ENCODE measurements at places on chromosomes 2 and 18.

DNA sequence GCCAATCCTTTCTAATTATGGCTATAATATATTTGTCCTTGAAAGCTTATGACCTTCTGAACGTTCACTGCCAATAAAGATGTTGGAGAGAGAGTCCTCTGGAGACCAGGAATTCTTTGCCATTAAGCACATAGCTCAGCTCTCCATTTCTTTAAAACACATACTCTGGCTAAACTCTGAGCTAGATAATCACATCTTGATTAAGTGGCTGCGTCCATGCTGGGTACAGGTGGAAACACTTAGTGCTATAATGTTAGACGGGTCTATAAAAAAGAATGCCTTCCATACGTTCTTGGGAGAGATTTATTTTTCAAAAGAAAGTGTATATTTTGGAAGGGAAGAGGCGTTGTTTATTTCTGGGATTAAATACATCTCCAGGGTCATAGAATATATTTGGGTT, 314.5 kb downstream of the LPIN1 start:
- no peak for DNase-seq

DNA sequence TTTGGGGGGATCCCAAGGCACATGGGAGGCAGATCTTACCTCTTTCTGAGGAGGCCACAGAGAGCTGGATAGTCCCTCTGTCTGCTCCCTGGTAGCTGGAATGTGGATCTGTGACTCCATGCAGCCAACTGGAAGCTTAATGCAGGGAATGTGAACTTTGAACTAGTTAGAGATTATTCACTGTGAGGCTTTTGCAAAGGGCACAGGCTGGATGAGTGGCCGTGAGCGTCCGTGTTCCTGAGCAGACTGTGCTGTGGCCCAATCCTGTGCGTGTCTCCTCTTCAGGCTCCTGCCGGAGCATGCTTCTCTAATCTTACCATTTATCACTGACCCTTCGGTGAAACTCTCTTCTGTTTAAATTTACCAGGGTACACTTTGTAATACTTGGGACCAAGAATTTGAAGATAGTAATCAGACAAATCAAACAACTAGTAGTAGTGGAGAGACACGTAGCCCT, 187.6 kb downstream of the PTPRM start:
- no peak for DNase-seq

DNA sequence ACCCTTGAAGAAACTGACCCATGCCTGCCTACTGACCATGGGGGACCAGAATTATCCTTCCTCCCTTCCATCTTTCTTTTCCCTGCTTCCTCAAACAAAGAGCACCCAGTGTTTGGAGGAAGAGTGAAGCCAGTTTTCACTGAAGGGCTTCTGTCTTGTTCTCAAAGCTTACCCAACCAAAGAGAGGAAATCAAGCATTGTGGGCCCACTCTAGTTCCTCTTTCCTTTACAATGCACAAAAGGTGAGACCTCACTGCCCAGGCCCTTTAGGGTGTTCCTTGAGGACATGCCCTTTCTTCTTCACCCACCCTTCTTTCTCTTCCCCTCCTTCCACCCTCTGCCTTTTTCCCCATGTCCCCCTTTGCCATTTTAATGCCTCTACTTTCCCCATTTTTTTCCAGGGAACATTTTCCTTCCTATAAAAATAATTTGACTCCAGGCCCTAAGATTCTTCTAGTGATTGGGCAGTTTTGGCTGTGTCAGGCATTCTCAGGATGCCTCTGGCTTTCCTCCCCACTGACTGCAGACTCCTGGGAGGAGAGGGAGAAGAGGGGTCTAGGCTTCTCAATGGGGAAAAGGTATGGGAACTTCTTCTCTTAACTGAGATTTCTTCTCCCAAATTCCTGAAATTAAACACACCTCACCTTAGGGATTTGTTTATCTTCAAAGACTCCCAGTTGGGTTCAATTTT, 126.6 kb upstream of the RMDN2 start:
- DNase-seq = no peak

DNA sequence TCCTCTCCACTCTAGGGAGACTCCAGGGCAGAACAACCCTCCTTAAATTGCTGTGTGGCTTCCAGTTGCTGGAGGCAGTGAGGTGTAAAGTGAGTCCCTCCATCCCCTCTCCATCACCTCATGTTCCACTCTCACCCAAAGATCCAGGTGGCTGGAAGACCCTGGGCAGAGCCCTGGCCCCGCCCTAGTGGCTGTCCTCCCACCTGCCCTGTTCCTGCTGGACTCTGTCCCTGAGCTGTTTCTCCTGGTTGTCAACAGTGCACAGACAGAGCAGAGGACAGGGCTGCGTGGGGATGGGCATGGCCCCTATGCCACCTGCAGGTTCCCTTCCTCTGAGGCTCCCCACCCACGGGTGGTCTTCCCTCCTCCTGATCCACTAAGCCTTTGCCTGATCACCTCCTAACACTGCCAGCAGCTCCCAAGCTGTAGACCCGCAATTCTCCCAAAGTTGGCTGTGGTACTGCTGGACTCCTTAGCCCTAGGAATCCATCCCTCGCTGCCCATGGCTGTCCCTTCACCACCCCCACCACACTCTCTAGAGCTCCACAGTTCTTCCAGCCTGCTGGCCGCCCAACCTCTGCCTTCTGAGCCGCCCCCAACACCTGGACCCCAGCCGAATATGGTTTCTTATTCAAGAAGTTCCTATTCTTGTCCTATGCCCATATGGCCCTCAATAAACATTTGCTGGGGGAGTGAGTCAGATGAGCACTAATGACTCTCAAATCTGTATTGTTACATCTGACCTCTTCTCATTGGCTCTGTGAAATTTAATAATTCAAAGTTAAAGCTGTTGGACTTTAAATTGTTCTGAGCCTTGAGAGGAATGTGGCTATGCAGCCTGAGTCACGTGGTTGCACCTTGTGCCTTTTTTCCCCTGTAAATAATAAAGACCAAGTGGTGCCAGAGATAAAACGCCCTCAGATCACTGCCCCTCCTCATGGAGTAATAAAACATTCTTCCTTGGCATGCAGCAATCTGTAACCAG, 260.0 kb upstream of the HS6ST1 start:
- DNase-seq = no peak

DNA sequence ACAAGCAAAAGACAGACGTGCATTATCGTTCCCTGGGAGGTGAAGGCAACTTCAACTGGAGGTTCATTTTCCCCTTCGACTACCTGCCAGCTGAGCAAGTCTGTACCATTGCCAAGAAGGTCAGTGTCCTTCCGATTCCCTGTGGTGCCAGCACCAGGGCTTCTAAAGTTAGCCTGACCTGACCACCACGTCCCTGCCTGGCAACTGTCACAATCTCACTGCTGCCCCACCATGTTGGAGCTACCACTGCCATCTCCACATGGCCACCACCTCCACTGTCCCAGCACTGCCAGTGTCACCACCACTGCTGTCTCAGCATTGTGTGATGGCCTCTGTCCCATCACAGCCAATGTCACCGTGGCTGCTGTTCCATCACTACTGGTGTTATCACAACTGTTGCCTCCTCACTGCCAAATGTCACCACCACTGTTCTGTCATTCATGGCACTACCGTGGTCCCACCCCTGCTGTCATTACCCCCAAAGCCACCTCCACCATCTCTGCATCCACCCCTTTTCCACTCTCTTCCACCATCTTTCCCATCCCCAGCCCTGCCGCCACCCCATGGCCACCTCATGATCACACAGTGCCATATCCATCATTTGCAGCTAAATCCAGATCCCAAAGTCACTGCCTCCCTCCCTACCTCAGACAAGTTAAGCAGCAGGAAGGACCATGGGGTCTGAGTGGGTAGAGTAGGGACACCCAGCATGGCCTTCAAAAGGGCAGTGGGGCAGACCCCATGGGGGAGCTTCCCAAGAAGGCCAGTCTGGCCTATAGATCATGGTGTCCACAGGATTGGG, 216.5 kb downstream of the DYSF start:
- no peak for DNase-seq

DNA sequence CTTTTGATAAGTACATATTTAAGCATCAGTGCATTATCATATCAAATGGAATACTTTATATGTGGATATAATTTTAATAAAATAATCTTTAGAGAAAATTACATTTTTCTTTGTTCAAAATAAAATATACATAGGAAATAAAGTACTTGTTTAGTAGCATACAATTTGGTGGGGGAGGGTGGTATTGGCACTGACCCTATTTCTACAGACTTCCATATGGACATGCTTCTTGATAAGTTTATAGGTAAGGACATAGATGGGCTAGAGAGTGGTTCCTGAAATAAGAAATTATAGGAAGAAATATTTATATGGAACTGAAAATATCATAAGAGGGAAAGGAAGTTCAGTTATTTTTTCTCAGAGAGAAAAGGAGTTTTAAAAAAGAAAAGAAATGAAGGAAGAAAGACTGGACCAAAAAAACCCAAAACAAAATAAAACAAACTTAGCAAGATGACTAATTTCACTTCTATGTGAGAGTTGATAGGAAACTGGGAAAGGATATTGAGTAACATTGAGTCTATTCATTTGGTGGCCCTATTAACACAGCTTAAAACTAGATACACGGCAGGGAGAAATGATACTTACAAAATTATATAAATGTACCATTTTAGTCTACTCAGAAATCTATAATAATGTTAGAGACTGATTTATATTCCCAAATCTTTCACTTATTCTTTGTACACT, 505.9 kb downstream of the ERBB4 start:
- DNase-seq = no peak

- no peak for DNase-seq
Measured at GRCh38 chr2:215430528-215431187, 5.2 kb downstream of the FN1 start.

DNA sequence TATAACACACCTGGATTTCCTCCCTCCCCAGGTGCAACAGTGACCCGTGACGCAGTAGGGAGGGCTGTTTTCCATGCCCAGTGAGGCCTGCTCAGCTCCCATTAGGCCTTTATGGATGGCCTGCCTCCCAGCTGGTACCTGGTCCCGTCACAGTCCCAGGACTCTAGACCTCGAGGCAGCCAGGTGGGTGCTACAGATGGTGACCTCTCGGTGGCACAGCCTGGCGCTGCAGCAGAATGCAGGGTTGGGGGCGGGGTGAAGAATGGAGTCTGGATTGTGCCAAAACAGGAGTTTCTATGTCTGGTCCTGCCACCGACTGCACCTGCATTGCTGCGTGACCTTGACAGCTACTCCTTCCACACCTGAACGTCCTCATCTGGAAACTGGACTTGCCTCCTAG, 18.0 kb upstream of the YWHAQ start:
- no peak for DNase-seq

- peak; percentile 24 for DNase-seq
Measured at GRCh38 chr2:37323781-37324535, 675 bp downstream of the PRKD3 start.

All from stimulated activated CD4-positive, alpha-beta T cell treated with anti-CD3 and anti-CD28 coated beads, Interleukin-15, amount 100 ng/mL, for 1 hour (primary cell).